ENCODE measurements at places on chromosomes 6 and 20.

- DNase-seq: peak; percentile 94
Measured at GRCh38 chr6:6686748-6687601, 98.5 kb downstream of the LY86 start.

GRCh38 chr6:111805511-111806164, 67.6 kb downstream of the FYN start:
- DNase-seq: no peak

- peak; percentile 46 for DNase-seq
Measured at GRCh38 chr20:32972181-32973076, 31.8 kb downstream of the SUN5 start.

GRCh38 chr6:141229296-141229695, 903.4 kb upstream of the GJE1 start:
- no peak for DNase-seq

GRCh38 chr6:22732176-22732970, 163.0 kb downstream of the HDGFL1 start:
- no peak for DNase-seq

GRCh38 chr6:169406804-169407203, 153.2 kb upstream of the THBS2 start:
- DNase-seq: no peak

DNA sequence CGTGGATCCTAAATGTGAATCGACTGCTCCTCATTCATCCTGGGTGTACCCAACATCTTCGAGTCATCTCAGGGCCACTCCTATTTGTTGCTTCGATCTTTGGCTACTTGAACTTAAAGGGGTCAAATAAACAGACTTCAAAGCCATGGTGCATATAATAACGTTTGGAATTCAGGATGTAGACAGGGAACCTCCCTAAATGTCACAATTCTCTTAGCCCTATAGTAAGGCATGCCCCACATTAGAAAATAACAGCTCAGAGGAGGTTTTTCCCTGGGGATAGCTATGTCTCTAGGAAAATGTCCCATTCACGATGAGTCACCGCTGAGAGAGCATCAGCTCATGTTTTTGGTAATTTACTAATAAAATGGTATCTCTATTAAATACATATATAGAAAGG, 54.8 kb upstream of the BMP6 start:
- no peak for DNase-seq

- no peak for DNase-seq
Measured at GRCh38 chr6:158752613-158753012, 66.6 kb downstream of the EZR start.

GRCh38 chr6:156720691-156721685, 56.2 kb upstream of the ARID1B start:
- DNase-seq: no peak

DNA sequence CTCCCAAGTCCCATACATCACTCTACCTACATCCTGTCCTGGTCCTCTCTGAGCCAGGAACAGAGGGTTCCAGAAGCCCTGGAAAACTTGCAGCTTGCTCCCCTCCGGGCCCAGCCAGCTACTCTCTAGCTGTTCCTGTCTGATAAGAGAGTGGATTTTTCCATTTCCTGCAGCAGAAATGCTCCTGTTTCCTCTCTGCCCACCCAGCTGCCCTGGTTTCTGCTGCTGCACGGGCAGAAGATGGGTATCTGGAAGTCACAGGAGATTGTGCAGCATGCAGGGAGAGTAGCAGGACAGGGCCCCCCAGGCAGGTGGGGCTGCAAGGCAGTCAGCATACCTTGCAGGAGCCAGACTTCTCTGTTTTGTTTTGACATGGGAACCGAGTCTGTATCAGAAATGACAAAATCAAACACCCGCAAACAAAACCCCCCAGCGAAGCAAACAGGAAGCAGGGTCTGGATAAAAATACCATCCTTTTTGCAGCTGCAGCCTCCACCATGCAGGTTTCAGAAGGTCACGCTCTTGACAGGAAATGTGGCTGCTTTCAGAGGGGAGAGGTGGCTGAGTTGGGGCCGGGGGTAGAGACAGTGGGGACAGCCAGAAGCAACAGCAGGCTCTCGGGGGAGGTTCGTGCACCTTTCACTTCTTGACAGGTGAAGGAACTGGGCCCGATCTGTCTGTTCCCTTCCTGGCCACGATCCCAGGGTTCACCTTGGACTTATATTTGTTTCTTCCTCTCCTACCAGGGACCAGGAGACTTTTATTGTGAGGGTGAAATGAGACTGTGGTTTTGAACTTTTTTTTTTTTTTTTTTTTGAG, 50.8 kb upstream of the FAM83D start:
- DNase-seq: no peak

- peak; percentile 68 for DNase-seq
Measured at GRCh38 chr6:112780498-112781096, 433.5 kb downstream of the RFPL4B start.

GRCh38 chr20:59993736-59994430, 35.7 kb downstream of the CDH26 start:
- DNase-seq: no peak

DNA sequence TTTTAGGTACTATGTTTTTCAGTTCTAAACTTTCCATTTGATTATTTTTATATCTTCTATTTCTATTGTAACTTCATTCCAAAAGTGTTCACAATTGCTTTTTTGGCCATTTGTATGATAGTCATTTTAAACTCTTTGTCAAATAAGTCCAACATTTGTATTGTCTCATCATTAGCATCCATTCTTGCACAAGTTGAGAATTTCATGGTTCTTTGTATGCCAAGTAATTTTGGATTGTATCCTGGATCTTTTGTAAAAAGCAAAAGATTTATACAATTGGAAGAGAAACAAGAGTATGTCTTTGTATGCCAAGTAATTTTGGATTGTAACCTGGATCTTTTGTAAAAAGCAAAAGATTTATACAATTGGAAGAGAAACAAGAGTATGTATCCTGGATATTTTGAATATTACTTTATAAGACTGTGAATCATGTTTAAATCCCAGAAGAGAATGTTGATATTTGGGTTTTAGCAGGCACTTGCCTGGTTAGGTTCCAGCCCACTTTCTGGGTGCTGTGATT, 36.9 kb upstream of the NT5E start:
- DNase-seq: no peak
